Occipital lobe (tissue), 3 donors: ENCODE measurements at places on chromosomes 13 and 19. TPM values are rescaled to one million over a fixed set of nuclear protein-coding genes. Genes with fewer than 3 reads are reported as not detected.

ZFR2 gene
- 6.2 TPM for total RNA-seq

OLFM2 gene
- total RNA-seq, result 121 TPM

ANGPTL4 gene
- 0.94 TPM for total RNA-seq

SLC25A41 gene
- 1.6 TPM for total RNA-seq

ACP5 gene
- total RNA-seq, result 0.78 TPM

KLK4 gene
- not detected for total RNA-seq

CCNA1 gene
- total RNA-seq, result 6.6 TPM

CYP2A6 gene
- not detected for total RNA-seq

USE1 gene
- total RNA-seq, result 10.1 TPM

NCR1 gene
- not detected for total RNA-seq

ENOX1 gene
- 45.2 TPM for total RNA-seq

ZNF560 gene
- total RNA-seq, result 0.31 TPM

THSD8 gene
- 0.62 TPM for total RNA-seq

MBD3L2 gene
- total RNA-seq, result not detected

RUBCNL gene
- 5.8 TPM for total RNA-seq

FKRP gene
- total RNA-seq, result 11.7 TPM

CEBPA gene
- total RNA-seq, result 2.8 TPM

DIRAS1 gene
- 23.1 TPM for total RNA-seq

CILP2 gene
- 0.62 TPM for total RNA-seq

STX10 gene
- total RNA-seq, result 20.3 TPM

ZNF573 gene
- total RNA-seq, result 45.5 TPM

POLR1D gene
- total RNA-seq, result 52.7 TPM

TMEM86B gene
- total RNA-seq, result 0.78 TPM

LRRC8E gene
- total RNA-seq, result not detected

FLT3LG gene
- not detected for total RNA-seq

FOXA3 gene
- not detected for total RNA-seq

GJB6 gene
- total RNA-seq, result 8.3 TPM

SYCN gene
- not detected for total RNA-seq

C19orf18 gene
- not detected for total RNA-seq

NKG7 gene
- total RNA-seq, result not detected

LGALS7B gene
- total RNA-seq, result not detected

LSM7 gene
- total RNA-seq, result 61.6 TPM

ALKBH7 gene
- total RNA-seq, result 21.2 TPM

SLC5A5 gene
- total RNA-seq, result 1.9 TPM

IGSF23 gene
- not detected for total RNA-seq

UNC13A gene
- 29.6 TPM for total RNA-seq

FAM124A gene
- total RNA-seq, result 13.7 TPM

NECTIN2 gene
- 29.2 TPM for total RNA-seq
